ENCODE measurements at places on chromosomes 6 and 20. TPM values are rescaled to one million over a fixed set of nuclear protein-coding genes. Genes with fewer than 3 reads are reported as not detected.
A peak's percentile ranks its signal among the peaks of the same experiment; 100 is the strongest.

Gene BYSL
- total RNA-seq: 8.9 TPM

Gene HLA-DRB1
- 80.7 TPM for total RNA-seq

Gene BNIP5
- total RNA-seq: not detected

- peak; percentile 59 for ATAC-seq
Observed at GRCh38 chr6:151240791-151241642, 1.2 kb downstream of the AKAP12 start.

- ATAC-seq: no peak
Observed at GRCh38 chr6:69696273-69696672, 100.5 kb downstream of the LMBRD1 start.

DNA sequence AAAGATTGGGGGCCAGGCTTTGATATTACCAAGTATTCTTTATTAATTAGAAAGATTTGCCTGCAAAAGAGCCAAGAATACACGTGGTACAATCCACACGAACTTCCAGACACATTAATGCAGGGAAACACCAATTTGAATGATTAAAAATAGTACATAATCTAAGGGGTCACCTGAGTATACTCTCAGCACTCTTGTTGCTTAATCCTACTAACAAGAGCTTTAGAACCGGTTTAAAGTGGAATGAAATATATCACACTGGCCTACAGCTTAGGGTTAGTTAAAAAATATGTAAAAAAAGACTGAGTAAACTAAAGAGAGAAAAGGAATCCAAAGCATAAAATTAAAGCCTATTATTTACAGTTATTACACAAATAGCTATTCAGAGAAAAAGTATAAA, 49.0 kb downstream of the COL9A1 start:
- no peak for ATAC-seq

- no peak for ATAC-seq
Observed at GRCh38 chr6:130780122-130780521, 47.1 kb upstream of the SMLR1 start.

GRCh38 chr20:13356591-13356990, 135.5 kb downstream of the ISM1 start:
- no peak for ATAC-seq

DNA sequence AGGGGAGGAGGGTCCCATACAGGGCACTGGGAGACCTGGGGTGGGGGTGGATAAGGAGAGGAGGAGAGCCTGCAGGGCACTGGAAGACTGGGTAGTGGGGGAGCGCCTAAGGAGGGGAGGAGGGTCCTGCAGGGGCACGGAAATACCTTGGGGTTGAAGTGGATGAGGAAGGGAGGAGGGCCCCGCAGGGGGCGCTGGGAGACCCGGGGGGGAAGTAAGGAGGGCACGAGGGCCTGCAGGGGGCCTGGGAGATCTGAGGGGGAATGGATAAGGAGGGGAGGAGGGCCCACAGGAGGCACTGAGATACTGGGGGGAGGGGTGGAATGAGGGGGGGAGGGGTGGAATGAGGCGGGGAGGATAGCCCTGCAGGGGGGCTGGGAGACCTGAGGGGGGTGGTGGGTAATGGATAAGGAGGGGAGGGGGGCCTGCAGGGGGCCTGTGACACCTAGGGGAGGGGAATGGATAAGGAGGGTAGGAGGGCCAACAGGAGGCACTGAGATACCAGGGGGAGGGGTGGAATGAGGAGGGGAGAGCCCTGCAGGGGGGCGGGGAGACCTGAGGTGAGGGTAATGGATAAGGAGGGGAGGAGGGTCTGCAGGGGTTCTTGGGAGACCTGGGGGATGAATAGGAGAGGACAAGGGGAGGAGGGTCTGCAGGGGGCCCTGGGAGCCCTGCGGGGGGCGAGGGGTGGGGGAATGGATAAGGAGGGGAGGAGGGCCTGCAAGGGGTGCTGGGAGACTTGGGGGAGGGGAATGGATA, 567 bp upstream of the CTCFL start:
- no peak for ATAC-seq

DNA sequence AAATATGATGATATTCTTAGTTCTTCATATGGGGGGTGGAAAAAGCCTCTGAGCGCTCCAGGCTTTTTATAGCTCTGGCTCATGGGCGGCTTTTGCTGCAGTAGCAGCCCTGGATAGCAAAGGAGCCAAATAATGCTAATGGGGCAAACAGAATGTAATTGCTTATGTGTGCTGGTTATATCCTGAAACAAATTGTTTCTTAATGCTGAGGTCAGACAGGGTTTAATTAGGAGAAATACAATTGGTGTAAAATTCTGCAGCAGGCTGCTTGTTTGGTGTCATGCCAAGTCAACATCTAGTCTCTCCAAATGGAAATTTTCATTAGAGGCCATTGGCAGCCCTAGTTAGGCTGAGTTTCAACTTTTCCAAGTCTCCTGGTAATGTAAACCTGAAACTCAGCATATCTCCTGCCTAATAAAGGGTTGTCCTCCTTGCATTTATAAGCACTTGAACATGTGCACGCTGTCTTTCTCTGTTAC, 530.1 kb upstream of the NOX3 start:
- peak; percentile 86 for ATAC-seq

GRCh38 chr20:56155625-56156024, 92.9 kb upstream of the MC3R start:
- no peak for ATAC-seq

Measured in gastroesophageal sphincter (tissue), 4 donors.